Stimulated activated CD4-positive, alpha-beta T cell treated with anti-CD3 and anti-CD28 coated beads, Interleukin-4, amount 100 ng/mL, for 4 hours (primary cell): ENCODE measurements at places on chromosomes 13 and 19.

DNA sequence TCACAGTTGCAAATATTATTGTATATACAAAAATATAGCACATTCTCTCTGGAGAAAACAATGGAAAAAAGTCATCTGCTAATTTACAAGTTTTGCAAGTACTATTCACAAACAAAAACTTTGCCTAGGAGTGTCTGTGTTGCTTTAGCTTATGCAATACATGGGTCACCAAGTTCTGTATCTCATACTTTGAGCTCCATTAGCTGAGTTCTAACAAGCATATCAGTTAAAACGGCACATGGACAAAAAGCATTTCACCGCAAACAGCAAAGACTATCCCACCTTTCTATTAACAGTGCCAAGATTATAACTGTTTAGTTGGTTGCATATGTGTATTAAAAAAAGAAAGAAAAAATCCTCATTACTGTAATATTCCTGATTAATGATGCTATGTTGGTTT lies 4.6 kb downstream of the SPRY2 start:
- DNase-seq, result no peak

DNA sequence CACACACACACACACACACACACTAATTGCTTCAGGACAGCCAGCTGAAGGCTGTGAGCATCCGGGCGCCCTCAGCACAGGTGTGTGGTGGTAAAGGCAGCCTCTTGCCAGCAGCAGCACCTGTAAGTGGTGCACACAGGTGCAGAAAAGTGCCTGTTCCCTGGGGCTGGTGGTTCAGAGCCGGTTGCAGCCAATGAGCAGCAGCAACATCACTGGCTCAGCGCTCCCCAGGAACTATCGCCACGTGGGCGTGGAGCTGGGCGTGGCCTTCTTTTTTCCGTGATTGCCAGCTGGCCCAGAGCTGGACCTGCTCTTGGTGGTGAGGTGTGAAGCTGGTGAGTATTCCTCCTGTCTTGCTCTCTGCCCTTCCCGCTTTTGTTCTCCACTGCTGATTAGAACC lies at the start of gene NLRP5:
TSS of gene NLRP5 (plus strand) at position 289 of the 400 bp plus-strand sequence.
- DNase-seq, result no peak

DNA sequence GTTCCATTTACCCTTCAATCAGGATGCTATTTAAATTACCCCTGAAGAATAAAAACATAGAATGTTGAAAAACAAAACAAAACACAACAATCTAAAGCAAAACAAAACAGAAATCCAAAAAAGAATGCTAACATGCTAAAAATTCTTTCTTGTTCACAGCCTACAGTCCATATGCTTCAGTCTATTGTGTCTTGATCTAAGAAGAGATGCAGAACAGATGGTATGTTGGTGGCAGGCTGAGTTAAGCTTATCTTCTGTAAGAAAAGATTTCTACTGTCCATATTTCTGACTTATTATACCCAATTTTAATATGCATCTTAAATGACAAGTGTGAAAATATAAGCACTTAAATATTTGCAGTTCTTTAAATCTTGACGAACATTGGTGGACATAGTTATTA lies 356.1 kb upstream of the SLITRK1 start:
- no peak for DNase-seq

DNA sequence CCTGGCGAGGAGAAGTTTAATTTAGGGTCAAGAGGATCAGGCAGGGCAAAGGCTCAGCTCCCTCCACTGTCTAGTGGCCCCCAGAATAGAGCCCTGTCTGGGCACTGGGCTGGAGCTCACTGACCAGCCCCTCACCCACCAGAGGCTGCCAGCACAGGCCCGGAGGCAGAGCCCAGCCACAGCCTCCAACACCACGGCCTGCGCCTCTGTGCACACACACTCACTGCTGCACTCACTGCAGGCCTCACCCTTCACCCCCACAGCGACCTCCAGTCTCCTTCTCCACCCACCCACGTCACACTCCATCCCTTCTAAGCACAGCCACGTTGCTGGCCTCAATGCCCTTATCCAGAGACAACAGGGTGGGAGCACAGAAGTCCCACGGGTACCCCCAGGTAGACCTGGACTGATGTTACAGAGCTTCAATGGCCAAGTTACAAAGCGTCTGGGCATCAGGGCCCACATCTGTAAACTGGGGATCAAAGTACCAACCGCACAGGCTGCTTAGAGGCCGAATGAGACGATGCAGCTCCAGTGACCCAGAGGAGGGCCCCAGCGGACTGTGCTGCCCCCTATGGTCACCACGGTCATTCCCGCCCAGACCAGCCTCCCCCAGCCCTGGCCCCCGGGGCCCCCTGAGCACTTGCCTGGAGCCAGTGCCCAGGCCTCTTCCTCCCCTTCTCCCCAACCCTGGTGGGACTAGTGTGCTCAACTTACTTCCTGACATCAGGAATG lies 4.5 kb upstream of the PRKD2 start:
- DNase-seq, result no peak

- DNase-seq, result no peak
Measured at GRCh38 chr13:78317030-78317429, 286.3 kb downstream of the POU4F1 start.

DNA sequence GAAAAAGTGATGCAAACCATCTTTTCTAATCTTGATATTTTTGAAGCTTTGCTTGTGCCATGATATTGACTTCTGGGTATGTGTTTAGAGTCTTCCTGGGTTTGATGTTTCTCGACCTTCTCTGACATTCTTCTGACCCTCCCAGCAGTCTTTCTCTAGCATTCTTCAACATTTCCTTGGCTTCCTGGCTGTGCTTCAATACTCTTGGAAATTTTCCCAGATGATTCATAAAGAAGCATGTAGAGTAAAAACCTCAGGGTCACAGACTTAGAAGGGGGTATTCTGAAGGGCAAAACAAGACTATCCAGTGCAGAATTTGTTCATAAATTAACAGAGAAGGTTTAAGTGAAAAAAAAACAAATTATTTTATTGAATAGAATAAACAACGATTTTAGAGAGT lies 946.3 kb upstream of the PCDH9 start:
- DNase-seq, result no peak

GRCh38 chr19:6737873-6738786 lies 750 bp upstream of the GPR108 start:
- peak; percentile 77 for DNase-seq

GRCh38 chr19:246551-246950 lies 44.7 kb downstream of the PLPP2 start:
- no peak for DNase-seq

DNA sequence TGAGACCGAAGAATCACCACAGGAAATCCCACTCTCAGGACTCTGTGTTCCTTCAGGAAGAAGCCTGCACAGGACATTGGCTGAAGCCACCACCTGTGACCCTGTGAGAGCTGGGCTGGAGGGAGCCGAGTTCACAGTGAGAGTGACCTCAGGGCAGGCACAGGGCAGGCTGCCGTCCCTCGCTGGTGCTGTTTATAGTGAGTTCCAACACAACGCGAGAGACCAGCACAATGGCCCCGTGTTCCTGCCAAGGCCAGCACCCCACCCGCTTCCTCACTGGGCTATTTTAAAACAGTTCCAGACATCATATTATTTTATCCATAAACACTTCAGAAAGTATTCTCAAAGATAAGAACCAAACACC lies 18.4 kb upstream of the GAS6 start:
- no peak for DNase-seq

DNA sequence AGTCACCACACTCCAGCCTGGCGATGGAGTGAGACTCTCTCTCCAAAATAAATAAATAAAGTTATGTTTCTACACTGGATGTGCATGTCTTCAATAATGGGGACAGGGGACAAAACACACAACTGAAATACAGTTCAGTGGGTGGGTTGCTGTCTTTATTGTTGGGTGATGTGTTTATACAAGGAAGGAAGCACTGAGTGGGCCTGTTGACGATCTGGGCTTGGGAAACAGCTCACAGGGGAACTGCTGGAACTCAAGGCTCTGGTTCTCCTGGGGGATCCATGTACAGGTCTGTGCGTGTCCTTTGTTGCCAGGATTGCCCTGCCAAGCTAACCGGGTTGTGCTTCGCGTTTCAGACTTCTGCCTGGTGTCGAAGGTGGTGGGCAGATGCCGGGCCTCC lies 18.9 kb downstream of the SPINT2 start:
- DNase-seq, result no peak

- DNase-seq, result no peak
Measured at GRCh38 chr13:106151056-106151699, 384.3 kb downstream of the EFNB2 start.

- DNase-seq, result no peak
Measured at GRCh38 chr13:95533545-95534160, 18.9 kb upstream of the CLDN10 start.

- DNase-seq, result no peak
Measured at GRCh38 chr13:106649495-106649894, 81.6 kb upstream of the ARGLU1 start.

DNA sequence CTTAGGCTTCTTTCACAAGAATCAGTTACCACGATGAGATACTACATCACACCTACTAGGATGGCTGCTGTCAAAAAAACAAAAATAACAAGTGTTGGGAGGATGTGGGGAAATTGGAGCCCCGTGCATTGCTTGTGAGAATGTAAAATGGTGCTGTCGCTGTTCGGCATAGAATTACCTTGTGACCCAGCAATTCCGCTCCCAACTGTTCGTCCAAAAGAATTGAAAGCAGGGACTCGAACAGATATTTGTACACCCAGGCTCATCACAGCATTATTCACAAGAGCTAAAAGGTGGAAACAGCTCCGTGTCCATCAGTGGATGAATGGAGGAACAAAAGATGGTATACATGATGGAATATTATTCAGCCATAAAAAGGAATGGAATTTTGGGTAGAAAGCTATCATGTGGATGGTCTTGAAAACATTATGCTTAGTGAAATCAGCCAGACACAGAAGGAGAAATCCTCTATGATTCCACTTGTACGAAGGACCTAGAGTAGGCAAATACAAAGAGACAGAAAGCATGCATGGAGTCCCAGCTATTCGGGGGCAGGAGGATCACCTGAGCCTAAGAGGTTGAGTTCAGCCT lies 23.4 kb downstream of the PAK4 start:
- no peak for DNase-seq

- DNase-seq, result no peak
Measured at GRCh38 chr13:39688278-39688677, 32.8 kb downstream of the COG6 start.

DNA sequence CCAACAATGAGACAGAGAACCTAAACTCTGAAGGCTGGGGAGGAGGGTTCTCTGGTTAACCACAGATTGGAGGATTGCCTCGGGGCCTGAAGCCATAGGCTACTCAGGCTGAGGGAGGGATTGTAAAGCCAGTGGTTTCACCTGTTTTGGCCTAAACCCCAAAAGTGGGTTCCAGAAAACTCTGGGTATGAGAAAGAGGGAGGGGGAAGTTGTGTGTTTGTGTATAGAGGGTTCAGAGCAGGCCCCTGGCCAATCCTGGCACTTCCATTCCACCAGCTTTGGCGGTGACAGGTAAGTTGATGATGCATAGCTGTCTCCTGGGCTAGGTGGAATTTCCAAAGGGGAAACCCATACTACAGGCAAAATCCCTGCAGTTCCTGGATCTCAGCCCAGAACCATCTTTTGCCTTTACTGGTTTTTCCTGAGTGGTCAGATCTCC lies 13.5 kb upstream of the CCDC97 start:
- no peak for DNase-seq

- no peak for DNase-seq
Measured at GRCh38 chr13:41554626-41555386, 97.5 kb downstream of the RGCC start.

GRCh38 chr13:108455320-108455719 lies 174.1 kb upstream of the MYO16 start:
- DNase-seq, result no peak

DNA sequence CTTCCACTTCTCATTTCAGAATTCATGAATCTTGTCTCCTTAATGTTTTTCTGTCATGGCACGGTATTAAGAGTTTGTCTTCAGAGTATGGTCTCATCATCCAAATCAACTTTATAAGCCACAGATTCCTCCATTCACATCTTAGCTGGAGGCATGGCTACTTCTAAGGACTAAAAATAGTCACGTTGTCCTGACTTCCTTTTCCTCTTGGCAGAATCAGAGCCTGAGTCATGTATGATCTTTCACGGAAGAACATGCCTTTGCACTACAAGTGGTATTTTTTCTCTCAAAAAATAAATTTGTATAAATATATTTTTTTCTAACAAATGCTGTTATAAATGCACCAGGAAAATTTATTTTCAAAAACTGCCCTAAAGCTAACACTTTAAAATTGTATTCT lies 71.4 kb downstream of the ALOX5AP start:
- no peak for DNase-seq

DNA sequence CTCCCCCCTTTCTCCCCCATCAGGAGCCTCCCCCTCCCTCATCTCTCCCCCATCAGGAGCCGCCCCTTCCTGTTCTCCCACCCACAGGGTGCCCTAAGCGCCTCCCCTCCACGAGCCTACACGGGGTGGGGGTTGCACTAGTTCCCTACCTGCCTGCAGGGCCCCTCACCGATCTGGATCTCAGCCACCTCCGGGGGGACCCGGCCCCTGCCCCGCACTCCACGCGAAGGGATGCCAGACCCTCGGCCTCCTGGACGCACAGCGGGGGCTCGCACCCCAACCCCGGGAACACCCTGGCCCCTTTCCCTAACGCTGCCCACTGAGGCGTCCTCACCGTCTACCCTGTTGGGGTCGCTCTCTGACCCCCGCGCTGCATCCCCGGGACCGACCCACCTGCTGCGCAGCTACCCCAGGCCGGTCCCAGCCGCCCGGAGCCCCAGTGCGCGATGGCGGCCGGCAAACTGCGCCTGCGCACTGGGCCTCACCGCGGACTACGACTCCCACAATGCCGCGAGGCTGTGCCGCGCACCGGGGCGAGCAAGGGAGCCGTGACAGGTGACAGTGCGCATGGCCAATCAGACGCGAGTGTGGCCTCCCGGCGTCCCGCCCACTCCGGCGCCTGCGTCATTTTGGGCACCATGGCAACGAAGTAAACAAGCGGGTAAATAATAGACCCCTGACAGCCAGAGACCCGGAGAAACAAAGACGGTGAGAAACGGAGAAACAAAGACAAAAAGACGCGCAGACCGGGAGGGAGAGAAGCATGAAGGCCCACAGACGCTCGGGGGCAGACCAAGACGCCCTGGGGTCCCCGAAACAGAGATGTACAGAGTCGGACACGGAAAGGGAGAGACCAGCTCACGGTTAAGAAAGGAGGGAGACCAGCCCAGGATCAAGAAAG lies at the start of gene ZSCAN18:
TSS of gene ZSCAN18 (minus strand) at position 451 of the 901 bp plus-strand sequence. CDS start 7,964 bp downstream, outside the sequence.
- peak; percentile 91 for DNase-seq

DNA sequence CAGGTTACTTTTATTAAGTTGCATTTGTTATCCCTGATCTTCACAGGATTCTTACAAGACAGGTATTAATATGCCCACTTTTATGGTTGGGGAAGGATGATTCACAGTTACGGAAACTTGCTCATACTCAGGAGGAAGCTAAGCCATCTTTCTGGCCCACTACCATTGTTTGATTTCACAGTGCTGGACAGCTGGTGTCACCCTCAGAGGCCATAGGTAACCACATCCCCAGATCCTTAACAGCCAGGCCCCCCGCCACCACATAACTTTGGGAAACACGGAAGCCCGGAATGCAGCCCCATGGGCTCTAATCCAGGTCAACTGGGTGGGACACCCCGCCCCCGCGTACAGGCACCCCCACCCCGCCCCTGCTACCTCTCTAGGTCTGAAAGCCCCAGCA lies 119.7 kb downstream of the IRS2 start:
- DNase-seq, result no peak

DNA sequence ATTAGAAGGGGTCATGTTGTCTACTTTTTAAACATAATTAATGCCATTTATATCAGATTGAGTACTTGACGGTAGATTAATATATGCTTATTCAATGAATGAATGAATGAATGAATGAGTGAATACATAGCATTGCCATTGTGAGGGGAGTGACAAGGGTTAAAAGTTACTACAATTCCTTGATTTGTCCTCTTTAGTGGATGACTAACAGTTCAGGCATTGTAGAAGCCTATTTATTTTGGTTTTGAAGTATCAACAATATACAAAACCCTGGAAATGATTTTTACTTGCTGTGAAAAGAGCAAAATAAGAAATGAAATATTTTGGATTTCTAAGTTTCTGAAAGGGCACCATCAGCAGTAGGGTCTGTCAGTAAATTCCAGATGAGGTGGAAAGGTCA lies 122.7 kb downstream of the CYSLTR2 start:
- no peak for DNase-seq
